ENCODE measurements at places on chromosomes 6 and 20.
A peak's percentile ranks its signal among the peaks of the same experiment; 100 is the strongest.

DNA sequence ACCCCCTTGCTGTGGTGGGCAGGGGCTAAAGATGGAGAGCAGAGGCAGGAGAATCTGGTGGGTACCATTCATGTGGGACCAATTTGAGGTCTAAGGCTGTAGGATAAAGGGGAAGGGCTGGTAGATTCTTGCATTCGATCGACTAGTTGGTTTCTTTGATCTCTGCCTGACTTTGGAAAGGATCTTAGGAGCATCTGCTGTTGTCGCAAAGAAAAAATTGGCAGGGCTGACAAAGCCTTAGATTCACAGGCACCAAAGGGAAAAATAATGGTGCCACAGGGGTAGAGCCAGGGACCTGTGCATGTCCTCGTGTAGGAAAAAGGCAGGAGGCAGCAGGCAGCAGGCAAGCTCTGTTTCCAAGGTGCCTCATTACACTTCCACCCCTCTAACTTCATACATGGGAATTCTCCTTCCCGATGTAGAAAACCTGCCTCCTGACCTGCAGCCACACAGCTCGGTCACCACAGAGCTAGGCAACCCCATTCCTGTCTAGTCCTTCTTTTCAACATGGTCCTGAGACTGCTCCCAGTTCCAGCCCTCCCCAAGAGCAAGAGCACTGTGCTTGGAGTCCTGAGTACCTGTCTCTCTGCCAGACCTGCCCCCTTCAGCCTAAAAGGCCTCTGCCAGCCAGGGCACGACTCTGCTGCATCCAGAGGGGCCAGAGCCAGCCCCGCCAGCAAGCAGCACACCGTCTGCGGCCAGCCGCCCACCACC lies 71.9 kb downstream of the FGD2 start:
- no peak for DNase-seq

- DNase-seq: no peak
Measured at GRCh38 chr6:20686142-20686541, 151.9 kb downstream of the CDKAL1 start.

DNA sequence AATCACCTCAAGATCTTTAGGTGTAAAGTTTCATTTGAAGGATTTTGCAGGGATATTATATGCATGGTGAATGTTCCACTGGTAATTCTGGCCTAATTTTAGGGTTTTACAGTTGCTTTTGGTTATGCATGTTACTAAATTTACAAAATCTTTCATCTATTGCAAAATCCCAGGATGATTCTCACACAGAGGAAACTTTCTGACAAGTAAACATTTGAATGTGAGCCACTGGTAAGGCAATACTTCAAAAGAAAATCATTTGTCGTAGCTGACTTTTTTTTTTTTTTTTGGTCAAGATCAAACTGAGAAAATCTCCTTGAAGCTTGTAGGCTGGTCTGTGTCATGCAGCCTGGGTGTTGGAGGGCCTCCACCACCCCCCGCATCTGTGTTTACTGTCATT lies 141.9 kb upstream of the EXOC2 start:
- no peak for DNase-seq

- DNase-seq: no peak
Measured at GRCh38 chr6:135722679-135723078, 128.8 kb upstream of the PDE7B start.

- DNase-seq: no peak
Measured at GRCh38 chr6:137941995-137942394, 74.9 kb downstream of the TNFAIP3 start.

GRCh38 chr6:121584586-121585369 lies 149.3 kb downstream of the GJA1 start:
- DNase-seq: no peak

- DNase-seq: no peak
Measured at GRCh38 chr6:95576998-95577303, 384 bp upstream of the MANEA start.

DNA sequence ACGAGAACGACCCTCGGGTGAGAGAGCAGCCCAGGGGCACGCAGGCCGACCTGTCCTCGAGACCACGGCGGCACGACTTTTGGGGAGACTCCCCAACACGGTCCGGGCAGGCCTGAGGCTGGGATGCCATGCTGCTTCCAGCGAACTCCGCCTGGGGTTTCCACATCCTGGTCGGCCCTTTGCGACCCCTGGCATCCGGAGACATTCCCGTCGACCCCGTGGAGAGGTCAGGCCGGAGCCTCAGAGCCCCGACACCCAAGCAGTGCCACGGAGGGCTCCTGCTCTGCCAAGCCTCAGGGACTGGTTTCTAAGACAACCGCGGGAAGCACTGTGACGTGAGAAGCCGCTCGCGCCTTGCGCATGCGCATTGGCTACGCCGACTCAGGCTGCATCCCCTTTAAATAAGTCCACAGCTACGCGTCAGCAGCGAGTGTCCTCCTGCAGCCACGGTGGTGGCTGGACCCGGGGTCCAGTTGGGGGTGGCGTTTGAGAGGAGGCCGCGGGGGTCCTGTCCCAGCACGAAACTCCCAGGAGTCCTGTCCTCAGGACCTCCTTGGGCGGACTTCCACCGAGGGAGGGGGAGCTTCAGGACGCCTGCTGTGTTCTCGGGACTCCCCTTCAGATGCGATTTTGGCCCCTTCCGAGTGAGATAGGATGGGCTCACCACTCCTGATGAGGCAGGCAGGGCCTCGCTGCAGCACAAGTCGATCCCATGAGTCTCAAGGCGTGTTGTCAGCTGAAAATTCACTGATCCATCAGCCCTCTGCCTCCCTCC lies 1089.3 kb upstream of the DEFB115 start:
- peak; percentile 63 for DNase-seq

GRCh38 chr20:42588847-42589246 lies 600.9 kb downstream of the PTPRT start:
- DNase-seq: no peak

DNA sequence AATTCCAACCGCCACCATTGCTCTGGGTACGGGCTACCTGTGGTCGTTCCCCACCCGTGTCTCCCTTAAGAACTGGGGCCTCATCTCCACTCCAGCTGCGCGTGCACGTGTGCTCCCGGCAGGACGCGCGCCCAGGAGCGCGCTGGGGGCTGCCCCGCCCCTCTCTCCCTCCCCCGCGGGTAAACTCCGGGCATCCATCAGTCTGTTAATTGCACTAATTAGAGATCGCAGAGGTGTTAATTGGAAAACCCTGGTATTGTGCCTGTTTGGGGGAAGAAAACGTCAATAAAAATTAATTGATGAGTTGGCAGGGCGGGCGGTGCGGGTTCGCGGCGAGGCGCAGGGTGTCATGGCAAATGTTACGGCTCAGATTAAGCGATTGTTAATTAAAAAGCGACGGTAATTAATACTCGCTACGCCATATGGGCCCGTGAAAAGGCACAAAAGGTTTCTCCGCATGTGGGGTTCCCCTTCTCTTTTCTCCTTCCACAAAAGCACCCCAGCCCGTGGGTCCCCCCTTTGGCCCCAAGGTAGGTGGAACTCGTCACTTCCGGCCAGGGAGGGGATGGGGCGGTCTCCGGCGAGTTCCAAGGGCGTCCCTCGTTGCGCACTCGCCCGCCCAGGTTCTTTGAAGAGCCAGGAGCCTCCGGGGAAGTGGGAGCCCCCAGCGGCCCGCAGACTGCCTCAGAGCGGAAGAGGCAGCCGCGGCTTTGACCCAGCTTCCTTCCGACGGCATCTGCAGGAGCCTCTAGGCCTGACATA lies 14.4 kb downstream of the FOXP4 start:
- DNase-seq: peak; percentile 91

DNA sequence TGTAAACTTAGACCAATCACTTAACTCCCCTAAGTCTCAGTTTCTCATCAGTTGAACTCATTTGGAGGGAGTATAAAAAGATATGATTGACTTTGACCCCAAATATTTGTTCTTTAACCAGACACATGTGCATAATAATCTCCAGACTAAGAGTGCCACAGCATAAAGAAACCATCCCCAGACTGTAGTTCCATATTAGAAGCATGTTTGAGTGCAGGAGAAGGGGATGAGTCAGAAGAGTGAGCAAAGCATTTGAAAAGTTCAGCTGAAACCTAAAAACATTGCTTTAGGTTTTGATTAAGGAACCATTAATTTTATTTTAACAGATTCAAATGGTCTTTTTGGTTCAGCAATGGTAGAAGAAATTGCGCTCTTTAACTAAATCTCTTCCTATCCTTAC lies 654.8 kb downstream of the UTRN start:
- DNase-seq: no peak

Data from activated naive CD8-positive, alpha-beta T cell treated with anti-CD3 and anti-CD28 coated beads, Interleukin-2, amount 10 ng/mL, durations not matched to agents 7 days and 5 days (primary cell).